CD4-positive, CD25-positive, alpha-beta regulatory T cell (primary cell): ENCODE measurements at places on chromosomes 11 and 22.

GRCh38 chr11:110977661-110978060, 265.4 kb upstream of the ARHGAP20 start:
- H3K27ac ChIP-seq: no peak overlapping the region
- no peaks in the 10 kb centered on the region for H3K27me3 ChIP-seq
- no peaks in the 10 kb centered on the region for H3K36me3 ChIP-seq
- H3K4me1 ChIP-seq: no peaks in the 10 kb centered on the region

DNA sequence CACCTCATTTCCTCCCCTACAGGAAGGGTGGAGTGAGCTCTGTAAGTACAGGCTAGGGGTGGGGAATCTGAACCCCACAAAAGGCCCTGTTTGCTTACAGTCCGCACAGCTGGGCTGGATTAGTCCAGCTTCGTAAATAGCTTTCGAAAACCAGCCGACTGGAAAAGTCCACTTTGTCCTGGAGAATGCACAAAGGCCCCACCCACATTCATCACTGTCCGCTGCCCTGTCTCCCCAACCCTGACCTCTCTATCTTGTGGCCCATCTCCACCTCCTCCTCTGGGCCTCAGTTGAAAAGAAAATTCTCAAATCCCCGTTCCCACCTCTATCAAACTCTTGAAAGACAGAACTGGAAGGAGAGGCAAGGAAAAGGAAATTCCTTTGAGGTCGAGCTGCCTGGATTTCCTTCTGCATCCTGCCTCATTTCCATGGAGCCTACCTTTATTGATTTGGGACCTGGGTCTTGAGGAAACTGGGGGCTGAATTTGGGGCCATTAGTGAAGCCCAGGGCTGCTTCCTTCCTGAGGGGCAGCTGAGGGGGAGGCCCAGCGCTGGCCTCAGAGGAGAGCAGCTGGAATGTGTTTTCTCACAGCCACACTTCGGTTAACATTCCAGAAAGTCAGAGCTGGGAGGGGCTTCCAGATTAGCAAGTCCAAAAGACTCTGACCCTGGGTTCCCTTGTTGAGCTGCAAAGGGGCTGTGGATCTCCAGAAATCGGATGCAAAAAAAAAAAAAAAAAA, 147.6 kb downstream of the FBXO7 start:
- H3K27ac ChIP-seq: no peak overlapping the region
- no peaks in the 10 kb centered on the region for H3K27me3 ChIP-seq
- peaks cover under 1% of the 10 kb centered on the region for H3K4me1 ChIP-seq
- H3K36me3 ChIP-seq: no peaks in the 10 kb centered on the region
- DNase-seq: no peak
- H3K4me3 ChIP-seq: no peak overlapping the region

GRCh38 chr11:69916806-69917387, 97.7 kb upstream of the FGF3 start:
- H3K4me1 ChIP-seq: no peaks in the 10 kb centered on the region
- DNase-seq: no peak
- H3K27ac ChIP-seq: no peak overlapping the region
- H3K27me3 ChIP-seq: no peaks in the 10 kb centered on the region
- H3K36me3 ChIP-seq: no peaks in the 10 kb centered on the region

GRCh38 chr11:70532731-70533130, 134.4 kb downstream of the CTTN start:
- no peaks in the 10 kb centered on the region for H3K27me3 ChIP-seq
- H3K27ac ChIP-seq: no peak overlapping the region
- no peaks in the 10 kb centered on the region for H3K36me3 ChIP-seq
- DNase-seq: no peak
- no peak overlapping the region for H3K4me3 ChIP-seq

- H3K27me3 ChIP-seq: no peaks in the 10 kb centered on the region
- H3K4me3 ChIP-seq: no peak overlapping the region
- H3K36me3 ChIP-seq: no peaks in the 10 kb centered on the region
- H3K27ac ChIP-seq: no peak overlapping the region
- DNase-seq: no peak
- H3K4me1 ChIP-seq: no peaks in the 10 kb centered on the region
These were observed 388.7 kb downstream of the MIAT start for GRCh38 chr22:27046086-27046485.

GRCh38 chr22:28962042-28962554, 78.7 kb downstream of the ZNRF3 start:
- no peak overlapping the region for H3K4me3 ChIP-seq
- H3K36me3 ChIP-seq: no peaks in the 10 kb centered on the region
- H3K27ac ChIP-seq: no peak overlapping the region

- no peaks in the 10 kb centered on the region for H3K27me3 ChIP-seq
- H3K4me3 ChIP-seq: peak overlapping the region; percentile 100
- peaks cover 70% of the 10 kb centered on the region for H3K4me1 ChIP-seq
- peak overlapping the region; percentile 99 for H3K27ac ChIP-seq
These were observed 706 bp downstream of the SF1 start for GRCh38 chr11:64777449-64778222.

- H3K27me3 ChIP-seq: peaks cover 3% of the 10 kb centered on the region
- H3K4me3 ChIP-seq: no peak overlapping the region
- H3K4me1 ChIP-seq: peaks cover 5% of the 10 kb centered on the region
These were observed 579 bp upstream of the CABP7 start for GRCh38 chr22:29718949-29719898.

DNA sequence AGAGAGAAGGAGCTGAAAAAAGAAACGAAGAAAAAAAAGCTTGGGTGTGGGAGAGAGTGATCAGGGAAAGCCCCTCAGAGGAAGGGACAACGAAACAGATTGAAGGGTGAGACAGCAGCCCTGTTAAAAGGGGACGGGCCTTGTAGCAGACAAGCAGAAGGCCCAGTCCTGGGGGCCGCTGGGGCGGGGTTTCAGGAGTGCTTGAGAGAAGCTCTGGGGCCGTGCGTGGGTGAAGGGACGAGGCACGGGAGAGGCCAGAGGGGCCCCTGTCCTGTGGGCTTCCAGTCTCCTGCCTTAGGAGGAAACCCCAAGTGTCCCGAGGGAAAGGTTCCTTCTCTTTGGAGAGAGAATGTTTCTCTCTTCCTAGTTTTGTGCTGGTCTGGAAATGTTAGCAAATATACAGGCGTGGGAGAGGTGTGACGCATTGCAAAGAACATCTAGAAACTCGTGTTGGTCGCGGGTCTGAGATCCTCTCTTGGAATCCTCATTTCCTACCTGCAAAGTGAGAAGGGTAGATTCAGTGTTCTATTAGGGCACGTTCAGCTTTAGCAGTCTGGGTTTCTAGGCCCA, 28.6 kb downstream of the ADAMTS15 start:
- no peak overlapping the region for H3K4me3 ChIP-seq
- DNase-seq: no peak
- H3K27ac ChIP-seq: no peak overlapping the region
- H3K4me1 ChIP-seq: no peaks in the 10 kb centered on the region
- H3K36me3 ChIP-seq: no peaks in the 10 kb centered on the region
- H3K27me3 ChIP-seq: no peaks in the 10 kb centered on the region

- no peak overlapping the region for H3K27ac ChIP-seq
- H3K27me3 ChIP-seq: no peaks in the 10 kb centered on the region
- no peak overlapping the region for H3K4me3 ChIP-seq
- H3K4me1 ChIP-seq: no peaks in the 10 kb centered on the region
- H3K36me3 ChIP-seq: peaks cover 12% of the 10 kb centered on the region
These were observed 14.3 kb downstream of the ATP5MG start for GRCh38 chr11:118415739-118416068.

DNA sequence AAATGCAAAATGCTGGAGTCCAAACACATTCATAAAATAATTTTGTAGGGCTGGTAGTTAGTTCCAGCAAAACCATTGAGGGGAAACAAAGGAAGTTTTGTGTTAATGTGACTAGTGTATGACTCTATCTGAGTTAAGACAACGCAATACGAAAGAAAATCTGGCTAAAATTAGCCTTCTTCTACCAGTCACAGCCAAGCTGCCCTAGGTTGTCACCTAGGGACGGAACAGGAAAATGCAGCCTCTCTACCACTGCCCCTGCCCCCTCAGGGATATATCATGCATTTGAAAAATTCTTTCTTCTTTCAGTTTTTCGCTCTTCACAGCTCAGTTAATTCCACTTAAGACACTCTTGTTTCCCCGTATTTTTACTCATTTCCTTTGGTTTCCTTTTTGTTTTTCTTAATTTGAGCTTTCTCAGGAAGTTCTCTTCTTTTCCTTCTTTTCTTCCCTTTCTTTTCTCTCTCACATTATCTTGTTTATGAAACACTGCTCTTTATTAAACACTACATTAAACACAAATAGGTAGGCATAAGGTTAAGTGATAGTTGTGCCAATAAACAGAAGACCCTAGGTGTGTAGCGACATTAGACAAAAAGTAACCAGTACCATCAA, 30.6 kb downstream of the KIRREL3 start:
- H3K36me3 ChIP-seq: no peaks in the 10 kb centered on the region
- DNase-seq: no peak
- H3K4me3 ChIP-seq: no peak overlapping the region
- H3K4me1 ChIP-seq: no peaks in the 10 kb centered on the region

DNA sequence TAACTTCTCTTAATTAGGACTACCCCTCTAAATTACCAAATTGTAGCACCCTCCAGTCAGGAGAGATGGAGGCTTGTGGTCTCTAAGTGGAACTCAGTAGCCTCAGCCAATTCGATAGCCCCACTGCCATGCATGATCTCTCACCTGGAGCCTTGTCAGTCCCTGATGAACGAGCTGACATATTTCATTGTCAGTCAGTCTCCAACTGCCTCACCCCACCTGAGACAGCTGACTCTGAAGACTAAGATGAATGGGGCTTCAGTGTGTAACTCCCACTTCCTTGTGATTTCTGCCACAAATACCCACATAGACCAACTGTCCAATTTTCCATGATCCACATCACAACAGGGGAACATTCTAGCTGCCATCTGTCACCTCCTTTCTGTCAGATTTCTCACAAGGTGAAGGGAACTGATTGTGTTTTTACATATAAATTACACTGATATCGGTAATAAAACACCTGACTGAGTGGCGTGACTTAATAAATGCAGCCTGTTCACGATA, 206.5 kb downstream of the FAM181B start:
- DNase-seq: no peak
- no peak overlapping the region for H3K27ac ChIP-seq
- no peak overlapping the region for H3K4me3 ChIP-seq
- H3K27me3 ChIP-seq: no peaks in the 10 kb centered on the region
- no peaks in the 10 kb centered on the region for H3K4me1 ChIP-seq

DNA sequence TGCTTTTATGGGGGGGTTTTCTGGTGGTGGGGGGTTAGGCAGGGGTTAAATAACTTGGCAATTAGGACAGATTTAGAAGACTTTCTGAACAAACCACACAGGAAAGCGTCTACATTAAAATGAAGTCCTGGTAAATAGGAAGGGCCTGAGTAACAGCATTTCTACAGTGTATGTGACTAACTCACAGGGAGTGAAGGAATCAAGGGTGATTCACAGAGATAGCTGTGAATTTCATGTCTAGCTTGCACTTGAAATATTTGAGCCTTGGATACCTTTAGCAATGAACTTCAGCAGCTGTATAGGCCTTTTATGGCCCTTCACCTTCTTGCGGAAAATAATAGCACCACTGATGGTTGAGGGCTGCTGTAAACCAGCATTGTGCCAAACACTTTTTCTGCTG, 26.1 kb upstream of the LDHA start:
- H3K36me3 ChIP-seq: peaks cover 41% of the 10 kb centered on the region
- no peak overlapping the region for H3K4me3 ChIP-seq
- no peak overlapping the region for H3K27ac ChIP-seq
- H3K4me1 ChIP-seq: no peaks in the 10 kb centered on the region
- no peak for DNase-seq
- no peaks in the 10 kb centered on the region for H3K27me3 ChIP-seq

GRCh38 chr11:79331203-79331901, 109.5 kb downstream of the TENM4 start:
- no peaks in the 10 kb centered on the region for H3K27me3 ChIP-seq
- no peaks in the 10 kb centered on the region for H3K36me3 ChIP-seq
- no peaks in the 10 kb centered on the region for H3K4me1 ChIP-seq
- H3K27ac ChIP-seq: no peak overlapping the region

DNA sequence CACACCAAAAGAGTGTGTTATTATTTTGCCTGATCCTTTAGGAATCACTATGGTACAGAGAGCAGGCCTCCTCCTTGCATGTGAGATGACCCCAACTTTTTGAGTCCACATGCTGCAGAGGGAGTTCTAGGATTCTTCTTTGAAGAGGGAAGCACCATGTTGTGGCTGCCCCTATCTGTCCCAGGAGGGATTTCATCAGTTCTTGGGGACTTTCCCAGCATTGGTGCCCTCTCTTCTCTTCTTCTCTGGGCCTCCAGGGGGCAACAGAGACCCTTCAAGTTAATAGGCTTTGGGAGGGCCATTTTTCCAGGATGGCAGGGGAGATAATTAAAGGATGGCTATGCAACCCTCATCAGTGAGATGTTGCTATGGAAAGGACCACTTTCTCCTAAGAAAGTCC, 3.6 kb downstream of the MMP1 start:
- H3K4me3 ChIP-seq: no peak overlapping the region
- H3K27me3 ChIP-seq: no peaks in the 10 kb centered on the region
- no peak overlapping the region for H3K27ac ChIP-seq

DNA sequence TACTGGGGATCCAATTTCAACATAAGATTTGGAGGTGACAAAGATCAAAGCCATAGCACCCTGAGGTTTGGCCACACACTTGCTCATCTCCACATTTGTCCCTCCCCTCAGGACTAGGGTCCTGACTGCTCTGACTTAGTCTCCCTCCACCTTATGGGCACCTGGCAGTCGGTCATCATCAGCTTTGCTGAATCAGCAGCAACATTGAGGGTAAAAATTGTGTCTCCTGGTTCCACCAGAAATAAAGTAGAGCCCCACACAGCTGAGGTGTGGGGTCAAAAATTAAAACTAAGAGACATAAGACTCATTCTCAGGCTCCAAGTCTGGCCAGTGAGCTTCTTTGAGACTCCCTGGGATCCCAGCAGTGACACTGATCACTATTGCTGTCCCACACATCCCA, 56.2 kb downstream of the GGTLC2 start:
- H3K4me3 ChIP-seq: no peak overlapping the region
- no peaks in the 10 kb centered on the region for H3K4me1 ChIP-seq
- H3K27ac ChIP-seq: no peak overlapping the region

- no peaks in the 10 kb centered on the region for H3K36me3 ChIP-seq
- H3K4me1 ChIP-seq: no peaks in the 10 kb centered on the region
- no peak overlapping the region for H3K27ac ChIP-seq
- peak; percentile 5 for DNase-seq
- H3K27me3 ChIP-seq: peaks cover 20% of the 10 kb centered on the region
These were observed 122.6 kb downstream of the APOL5 start for GRCh38 chr22:35840302-35840739.

DNA sequence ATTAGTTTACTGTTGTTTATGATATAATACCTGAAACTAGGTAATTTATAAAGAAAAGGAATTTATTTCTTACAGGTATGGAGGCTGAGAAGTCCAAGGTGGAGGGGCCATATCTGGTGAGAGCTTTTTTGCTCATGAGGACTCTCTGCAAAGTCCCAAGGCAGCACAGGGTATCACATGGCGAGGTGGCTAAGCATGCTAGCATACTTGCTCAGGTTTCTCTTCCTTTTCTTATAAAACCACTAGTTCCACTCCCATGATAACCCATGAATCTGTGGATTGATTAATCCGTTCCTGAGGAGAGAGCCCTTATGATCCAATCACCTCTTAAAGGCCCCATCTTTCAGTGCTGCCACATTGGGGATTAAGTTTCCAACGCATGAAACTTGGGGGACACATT, 82.7 kb downstream of the PHF21A start:
- H3K27ac ChIP-seq: no peak overlapping the region
- no peak overlapping the region for H3K4me3 ChIP-seq
- H3K4me1 ChIP-seq: peaks cover 9% of the 10 kb centered on the region
- H3K36me3 ChIP-seq: peaks cover 8% of the 10 kb centered on the region
- no peaks in the 10 kb centered on the region for H3K27me3 ChIP-seq

- H3K27ac ChIP-seq: no peak overlapping the region
- DNase-seq: no peak
- no peaks in the 10 kb centered on the region for H3K4me1 ChIP-seq
- no peaks in the 10 kb centered on the region for H3K36me3 ChIP-seq
- no peak overlapping the region for H3K4me3 ChIP-seq
- peaks cover 4% of the 10 kb centered on the region for H3K27me3 ChIP-seq
These were observed 47.2 kb upstream of the BLID start for GRCh38 chr11:122163053-122163819.
